Central memory CD8-positive, alpha-beta T cell (primary cell): ENCODE measurements at places on chromosomes 16 and 17.

GRCh38 chr17:74374858-74375257, 7.6 kb downstream of the GPR142 start:
- DNase-seq: no peak

- DNase-seq: no peak
These were observed 73.6 kb downstream of the KCNJ2 start for GRCh38 chr17:70242781-70243437.

- no peak for DNase-seq
These were observed 251.1 kb downstream of the SEC14L1 start for GRCh38 chr17:77391668-77392375.

GRCh38 chr17:10105513-10106001, 92.8 kb downstream of the GAS7 start:
- DNase-seq: no peak

DNA sequence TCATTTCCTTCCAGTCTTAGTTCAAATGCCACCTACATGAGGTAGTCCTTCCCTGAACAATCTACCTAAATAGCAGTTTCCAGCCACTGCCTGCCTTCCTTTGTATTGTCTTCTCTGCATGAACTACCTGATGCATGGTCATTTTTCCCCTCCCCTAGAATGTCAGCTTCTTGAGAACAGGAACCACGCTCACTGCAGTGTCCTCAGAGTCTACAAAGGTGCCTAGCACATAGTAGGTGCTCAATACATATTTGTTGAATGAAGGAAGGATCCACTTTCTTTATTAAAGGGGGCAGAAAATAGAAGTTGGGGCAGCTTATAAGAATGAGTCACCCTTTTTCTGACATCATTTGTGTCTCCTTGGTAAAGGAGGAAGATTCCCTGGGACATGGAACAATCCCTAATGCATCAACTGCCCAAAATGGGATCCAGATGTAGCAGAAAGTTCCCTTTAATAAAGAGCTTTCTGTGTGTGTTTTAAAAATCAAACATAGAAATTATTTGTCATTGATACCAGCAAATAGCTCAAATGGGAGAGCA, 4.4 kb upstream of the CYLD start:
- DNase-seq: no peak

DNA sequence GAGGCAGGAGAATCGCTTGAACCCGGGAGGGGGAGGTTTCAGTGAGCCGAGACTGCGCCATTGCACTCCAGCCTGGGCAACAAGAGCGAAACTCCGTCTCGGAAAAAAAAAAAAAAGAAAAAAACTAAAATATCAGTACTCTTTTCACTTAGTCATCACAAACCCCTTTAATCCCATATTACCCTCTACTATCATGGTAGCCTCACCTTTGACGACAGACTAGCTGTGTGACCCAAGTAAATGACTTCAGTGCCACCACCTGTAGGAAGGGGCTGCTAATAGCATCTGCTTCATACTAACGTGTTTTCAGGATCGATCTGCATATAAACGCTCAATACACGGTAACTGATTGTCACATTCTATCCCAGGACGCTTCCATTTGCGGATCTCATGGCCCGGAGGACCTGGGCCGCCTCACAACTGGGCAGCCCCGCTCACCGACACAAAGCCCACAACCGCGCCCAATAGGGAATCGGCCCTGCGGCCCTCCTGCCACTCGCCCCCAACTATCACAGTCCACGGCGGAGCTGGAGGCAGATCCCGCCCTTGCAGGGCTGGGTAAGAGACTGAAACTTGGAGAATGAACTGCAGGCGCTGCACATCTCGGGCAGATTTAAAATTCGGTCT, 1.1 kb upstream of the ZNF263 start:
- DNase-seq: no peak

DNA sequence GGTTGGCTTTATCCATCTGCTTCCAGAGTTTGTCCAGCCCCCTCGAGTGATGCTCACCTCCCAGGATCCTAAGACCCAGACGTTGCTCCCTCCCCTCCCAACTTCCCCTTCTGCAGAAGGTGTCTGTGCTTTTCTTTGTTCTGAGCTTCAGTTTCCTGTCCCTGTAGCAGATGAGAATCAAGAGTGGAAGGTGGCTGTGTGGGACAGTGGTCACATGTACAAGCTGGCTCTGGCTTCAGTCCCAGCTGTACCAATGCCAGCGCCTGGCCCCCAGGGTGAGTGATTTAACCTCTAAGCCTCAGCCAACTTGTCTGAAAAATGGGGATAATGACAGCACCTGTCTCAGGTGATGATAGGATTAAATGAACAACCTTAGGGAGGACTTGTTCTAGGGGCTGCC, 7.7 kb downstream of the PRR15L start:
- DNase-seq: no peak

- no peak for DNase-seq
These were observed 66.2 kb downstream of the IQCK start for GRCh38 chr16:19784183-19784736.

DNA sequence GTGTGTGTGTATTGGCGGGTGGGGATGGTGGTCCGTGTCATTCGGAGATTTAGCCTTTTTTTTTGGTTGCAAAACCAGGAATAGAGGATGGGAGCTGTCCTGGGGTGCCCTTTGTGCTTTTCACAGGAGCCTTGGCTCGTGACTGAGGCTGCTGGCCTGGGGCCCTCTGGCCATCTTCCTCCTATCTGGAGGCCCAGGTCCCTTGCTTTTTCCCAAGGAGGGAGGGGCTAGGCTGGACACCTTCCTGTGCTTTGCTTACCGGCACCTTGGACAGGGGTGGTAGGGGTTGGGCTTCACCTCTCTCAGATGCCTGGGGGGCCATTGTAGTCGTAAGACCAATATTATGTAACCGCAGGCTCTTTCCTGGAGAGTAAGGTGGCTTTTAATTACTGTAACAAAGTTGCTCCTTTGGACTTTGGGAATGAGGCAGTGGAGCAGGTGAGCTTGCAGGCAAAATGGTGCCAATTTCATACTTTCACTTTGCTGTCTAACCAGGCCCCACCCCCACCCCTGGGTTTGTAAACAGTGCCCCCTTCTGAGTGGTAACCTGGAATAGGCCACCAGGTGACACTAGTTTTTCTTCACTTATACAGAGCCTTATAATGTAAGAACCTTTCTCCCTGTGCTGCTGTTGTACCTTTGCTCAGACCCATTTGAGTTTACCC, 1.2 kb downstream of the DYNLL2 start:
- DNase-seq: peak; percentile 23

DNA sequence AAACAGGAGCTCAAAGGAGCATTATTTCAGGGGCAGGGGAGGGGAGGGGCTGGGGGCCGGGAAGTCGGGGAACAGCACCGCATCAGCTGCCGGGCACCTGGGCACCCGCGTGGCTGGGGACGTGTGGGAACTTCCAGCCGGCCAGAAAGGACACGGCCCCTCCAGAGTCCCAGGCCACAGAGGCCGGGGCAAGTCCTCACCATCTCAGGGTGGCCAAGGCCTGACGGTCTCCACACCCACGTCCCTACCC, 1.1 kb downstream of the PGAP6 start:
- no peak for DNase-seq

DNA sequence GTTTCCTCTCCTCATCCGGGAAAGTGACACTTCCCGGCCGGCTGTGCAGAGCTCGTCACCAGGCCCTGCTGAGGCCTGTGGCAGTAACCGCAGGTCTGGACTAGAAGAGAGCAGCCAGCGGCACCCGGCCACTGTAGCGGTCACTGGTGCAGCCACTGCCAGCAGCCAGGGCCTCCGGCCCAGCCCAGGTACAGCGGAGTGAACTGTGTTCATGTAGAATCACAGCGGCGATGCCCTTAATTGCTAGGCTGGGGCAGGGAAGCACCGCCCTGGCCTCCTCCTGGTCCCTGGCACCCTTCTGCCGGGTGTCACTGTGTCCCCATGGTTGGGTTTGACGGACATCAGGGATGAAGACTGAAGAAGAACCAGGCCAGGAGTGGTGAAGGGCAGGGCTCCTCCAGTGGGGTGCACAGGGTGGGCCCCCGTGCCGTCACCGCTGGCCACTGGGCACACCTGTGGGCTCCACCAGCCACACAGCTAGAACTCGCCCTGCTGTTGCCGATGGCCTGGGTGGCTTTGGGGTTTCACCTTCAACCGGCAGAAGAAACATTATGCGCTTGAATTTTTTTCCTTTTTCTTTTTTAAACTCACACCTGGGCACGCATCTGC, 165.2 kb upstream of the CHMP6 start:
- DNase-seq: no peak

- DNase-seq: no peak
These were observed 20.2 kb downstream of the FOXF1 start for GRCh38 chr16:86530251-86531190.

DNA sequence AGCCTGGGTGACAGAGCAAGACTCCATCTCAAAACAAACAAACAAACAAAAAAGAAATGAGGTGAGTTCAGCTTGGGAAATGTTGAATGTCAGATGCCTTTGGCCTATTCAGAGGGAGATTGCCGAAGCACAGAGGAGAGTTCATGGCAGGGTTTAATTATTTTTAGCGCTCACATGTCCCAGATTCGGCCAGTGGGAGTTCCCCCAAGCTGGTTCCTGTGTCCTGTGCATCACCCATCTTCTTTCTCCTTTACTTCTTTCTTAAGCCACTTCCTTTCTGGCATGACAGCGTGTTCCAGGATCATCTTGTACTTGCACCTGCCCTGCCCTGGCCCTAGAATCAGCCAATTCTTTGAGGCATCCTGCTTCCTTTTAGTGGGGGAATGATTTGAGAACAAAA, 9.2 kb downstream of the MPV17L start:
- no peak for DNase-seq

DNA sequence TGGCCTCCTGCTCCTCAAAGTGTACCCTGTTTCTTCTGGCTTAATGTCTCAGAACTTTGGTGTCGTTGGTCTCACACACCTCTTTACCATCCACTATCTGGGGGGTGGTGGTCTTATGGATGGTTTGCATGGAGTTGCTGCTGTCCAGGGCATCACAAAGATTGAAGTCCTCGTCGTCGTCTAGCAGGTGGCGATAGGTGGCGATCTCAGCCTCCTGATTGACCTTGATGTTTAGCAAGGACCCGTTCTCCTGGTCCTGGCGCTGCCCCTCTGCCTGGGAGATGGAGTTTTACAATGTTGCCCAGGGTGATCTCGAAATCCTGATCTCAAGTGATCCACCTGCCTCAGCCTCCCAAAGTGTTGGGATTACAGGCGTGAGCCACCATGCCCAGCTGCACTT, 31.1 kb upstream of the HELZ start:
- DNase-seq: no peak
